ENCODE measurements at places on chromosomes 11 and 22.
A peak's percentile ranks its signal among the peaks of the same experiment; 100 is the strongest.

- DNase-seq, result no peak
Observed at GRCh38 chr11:1128311-1129142, 29.2 kb upstream of the MUC5AC start.

- DNase-seq, result no peak
Observed at GRCh38 chr11:18697576-18697975, 1.0 kb upstream of the TMEM86A start.

GRCh38 chr11:9120664-9121468, 29.5 kb upstream of the SCUBE2 start:
- DNase-seq, result no peak

- no peak for DNase-seq
Observed at GRCh38 chr11:64674774-64675173, 48.2 kb downstream of the NRXN2 start.

GRCh38 chr11:123838659-123839058, 32.5 kb upstream of the OR6M1 start:
- DNase-seq, result no peak

DNA sequence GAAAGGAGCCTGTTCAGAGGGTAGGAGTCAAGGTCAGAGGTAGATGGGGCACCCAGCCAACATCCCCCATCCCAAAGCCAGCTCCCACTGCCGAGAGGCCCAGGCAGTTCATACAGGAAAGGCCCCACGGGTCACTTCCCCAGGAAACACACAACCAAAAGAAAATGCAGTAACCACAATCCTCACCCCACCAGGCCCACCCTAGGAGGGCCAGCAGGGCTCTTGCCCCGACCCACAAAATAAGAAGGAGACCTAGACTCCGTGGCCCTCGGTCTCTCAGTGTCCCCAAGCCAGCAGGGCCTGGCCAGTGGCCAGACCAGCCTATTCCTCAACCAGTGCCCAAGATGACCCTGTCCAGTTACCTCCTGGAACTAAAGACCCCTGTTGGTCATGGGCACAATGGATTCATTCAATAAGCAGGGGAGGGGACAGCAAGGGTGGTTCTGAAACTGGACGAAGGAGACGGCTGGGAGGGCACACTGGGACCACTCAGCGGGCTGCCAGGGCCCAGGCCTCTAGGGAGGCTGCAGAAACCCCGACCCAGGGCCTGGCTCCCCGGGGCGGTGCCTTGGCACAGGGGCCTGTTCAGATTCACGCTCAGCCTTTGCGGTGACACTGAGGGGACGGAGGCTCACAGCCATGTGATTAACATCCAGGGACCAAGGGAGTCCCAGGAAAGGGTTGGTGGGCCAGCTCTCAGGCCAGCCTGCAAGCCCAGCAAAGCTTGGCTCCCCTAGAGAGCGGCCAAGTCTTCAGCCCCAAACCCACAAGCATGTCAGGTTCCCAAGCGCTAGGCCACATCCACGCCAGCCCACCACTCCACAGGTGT, 5.5 kb downstream of the RAB3IL1 start:
- DNase-seq, result no peak

- no peak for DNase-seq
Observed at GRCh38 chr11:110410651-110411050, 19.1 kb upstream of the FDX1 start.

- DNase-seq, result no peak
Observed at GRCh38 chr11:79578116-79578515, 137.3 kb upstream of the TENM4 start.

DNA sequence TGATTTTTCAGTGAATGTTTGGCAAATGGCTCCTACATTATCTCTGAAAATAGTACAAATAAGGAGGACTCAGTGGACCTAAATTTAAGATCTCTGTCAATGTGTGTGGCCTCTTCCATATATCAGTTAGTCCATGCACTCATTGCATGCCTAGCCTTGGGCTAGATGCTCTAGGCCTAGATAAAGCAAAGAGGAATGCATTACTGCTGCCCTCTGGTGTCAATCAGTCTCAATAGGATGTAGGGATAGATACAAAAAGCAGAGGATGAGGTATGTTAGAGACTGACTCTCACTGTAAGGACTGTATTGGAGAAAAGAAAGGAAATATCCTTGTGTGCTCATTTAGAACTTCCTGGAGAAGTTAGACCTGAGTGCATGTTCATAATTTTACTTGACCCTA, 42.0 kb downstream of the MS4A2 start:
- DNase-seq, result peak; percentile 35

DNA sequence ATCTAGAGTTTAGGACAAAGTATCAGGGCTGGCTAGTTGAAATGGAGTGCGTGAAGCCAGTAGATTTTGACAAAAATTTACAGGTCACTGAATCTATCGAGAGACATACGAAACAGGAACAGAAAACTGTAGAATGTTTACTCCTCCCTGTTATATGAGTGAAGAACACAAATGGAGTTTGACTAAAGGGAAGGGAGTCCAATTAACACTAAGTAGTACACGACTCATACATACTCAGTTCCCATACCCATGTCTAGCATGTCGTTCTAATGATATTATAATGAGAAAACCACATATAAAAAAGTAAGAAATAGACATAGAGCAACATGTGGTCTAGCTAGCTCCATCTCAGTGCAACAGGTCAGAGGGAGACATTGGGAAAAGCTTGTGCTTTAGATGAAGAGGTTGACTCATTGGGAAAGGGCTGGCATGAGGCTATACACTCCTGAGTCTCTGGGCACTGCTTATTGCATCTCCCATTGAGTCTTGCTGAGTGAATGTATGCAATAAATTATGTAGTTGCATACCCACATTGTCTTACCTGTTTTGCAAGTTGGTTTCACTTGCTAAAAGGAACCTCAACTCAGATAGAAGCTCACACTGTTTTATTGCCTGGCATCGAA, 43.5 kb downstream of the CD44 start:
- DNase-seq, result no peak

DNA sequence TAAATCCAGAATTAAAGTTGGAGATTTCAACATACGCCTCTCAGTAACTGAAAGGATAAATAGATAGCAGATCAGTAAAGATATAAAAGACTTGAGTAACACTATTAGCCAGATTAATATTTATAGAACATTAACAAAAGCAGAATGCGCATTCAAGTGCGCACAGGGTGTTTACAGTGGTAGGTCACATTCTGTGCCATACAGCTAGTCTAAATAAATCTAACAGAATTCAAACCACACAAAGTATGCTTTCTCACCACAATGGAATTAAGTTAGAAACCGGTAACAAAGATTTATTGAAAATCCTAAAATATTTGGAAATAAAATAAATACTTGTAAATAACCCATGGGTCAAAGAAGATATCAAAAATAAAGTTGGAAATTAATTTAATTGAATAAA, 341.0 kb downstream of the DYNC2H1 start:
- no peak for DNase-seq

DNA sequence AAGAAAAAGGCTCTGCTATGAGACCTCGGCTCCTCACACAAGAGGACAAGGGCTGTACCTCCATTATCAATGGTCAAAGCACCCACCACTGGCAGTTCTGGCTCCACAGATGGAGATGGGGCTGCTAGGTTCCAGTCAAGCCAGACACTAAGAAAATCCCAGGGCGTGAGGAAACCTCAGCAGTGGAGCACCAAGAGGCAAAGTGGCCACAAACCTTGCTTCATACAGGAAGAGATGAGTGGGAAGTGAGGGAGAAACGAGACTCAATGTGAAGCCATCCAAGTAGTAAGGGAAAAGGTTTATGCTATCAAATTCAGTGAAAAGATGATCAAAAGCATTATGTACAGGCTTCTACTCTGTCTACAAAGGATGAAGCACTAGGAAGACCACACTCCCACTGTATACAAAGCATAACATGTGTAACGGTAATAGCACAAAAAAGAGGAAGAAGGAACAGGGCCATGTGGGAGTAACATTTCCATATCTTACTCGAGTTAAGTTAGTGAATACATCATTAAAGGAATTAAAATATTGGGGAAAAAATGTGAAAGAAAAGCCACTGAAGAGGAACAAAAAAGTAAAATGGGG, 27.0 kb downstream of the POLDIP3 start:
- no peak for DNase-seq

DNA sequence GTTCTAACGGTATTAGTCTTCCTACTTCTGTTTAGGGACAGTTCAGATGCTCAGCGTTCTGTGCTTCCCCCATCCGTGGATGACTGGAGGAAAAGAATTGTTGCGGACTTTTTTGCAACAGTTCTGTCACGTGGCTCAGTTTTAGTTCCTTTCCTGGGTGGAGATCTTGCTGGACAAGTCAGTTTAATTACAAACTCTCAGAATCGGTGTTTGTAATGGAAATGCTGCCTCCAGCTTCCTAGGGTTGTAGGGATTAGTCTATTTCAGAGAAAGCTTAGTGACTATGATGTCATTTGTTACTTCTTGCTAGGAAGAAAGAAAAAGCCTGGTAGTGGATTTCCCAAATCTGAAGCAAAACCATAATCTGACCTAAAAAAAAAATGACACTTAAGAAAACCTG, 320.4 kb downstream of the CADM1 start:
- no peak for DNase-seq

DNA sequence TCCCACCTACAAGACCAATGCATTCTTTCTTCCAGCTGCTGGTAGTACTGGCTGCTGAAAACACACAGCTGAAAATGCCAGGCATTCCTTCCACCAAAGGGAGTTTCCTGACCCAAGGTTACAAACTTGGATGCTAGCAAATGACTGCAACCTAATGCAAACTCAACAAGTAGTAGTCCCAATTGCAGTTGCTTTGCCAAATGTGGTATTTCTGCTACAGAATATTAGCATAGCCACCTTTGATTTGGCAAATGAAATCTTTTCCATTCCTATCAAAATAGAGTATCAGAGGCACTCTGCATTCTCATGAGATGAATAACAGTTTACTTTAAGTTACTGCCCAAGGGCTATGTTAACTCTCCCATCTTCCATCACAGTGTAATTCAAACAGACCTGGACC, 172.0 kb upstream of the ARHGAP42 start:
- peak; percentile 74 for DNase-seq

DNA sequence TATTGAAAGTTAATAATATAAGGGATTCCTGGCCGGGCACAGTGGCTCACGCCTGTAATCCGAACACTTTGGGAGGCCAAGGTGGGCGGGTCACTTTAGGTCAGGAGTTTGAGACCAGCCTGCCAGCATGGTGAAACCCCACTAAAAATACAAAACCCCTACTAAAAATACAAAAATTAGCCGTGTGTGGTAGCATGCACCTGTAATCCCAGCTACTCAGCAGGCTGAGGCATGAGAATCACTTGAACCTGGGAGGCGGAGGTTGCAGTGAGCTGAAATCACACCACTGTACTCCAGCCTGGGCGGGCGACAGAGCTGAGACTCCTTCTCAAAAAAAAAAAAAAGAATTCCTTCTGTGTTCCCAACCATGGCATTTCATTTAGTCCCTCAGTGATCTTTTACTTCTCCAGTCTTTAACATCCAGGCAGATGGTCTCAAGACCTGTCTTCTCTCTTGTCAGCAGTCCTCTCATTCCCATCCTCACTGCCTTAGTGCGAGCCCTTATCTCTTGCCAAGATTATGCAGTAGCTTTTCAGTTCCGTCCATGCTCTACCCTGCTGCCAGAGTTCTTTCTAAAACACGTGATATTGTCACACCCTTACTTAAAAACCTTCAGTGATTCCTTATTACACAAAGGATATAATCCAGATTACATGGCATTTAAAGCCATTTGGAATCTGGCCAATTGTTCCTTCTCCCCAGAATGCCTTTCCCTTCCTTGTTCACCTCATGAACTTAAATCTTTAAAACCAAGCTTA, 17.9 kb downstream of the RTN3 start:
- DNase-seq, result peak; percentile 14

GRCh38 chr22:43433451-43434274, 21.8 kb downstream of the MPPED1 start:
- no peak for DNase-seq

DNA sequence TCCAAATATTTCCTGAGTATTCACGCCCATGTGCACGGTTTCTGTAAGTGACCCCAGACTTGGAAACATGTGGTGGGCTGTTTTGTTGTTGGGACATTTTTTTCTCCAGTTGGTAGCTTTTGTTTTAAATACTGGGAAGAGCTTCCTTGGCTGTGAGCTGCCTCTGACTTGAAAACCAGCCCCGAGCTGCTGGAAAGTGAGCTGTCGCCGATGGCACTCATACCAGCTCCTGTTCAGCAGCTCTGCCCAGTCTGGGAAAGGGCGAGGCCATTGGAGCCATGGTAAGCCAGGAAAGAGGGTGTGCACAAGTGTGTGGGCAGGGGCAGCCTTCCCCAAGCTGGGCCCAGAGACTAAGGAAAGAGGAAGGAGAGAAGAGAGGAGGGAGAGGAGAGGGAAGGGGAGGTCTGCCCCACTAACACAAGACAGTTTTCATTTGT, 3.2 kb upstream of the FLI1 start:
- DNase-seq, result no peak

- no peak for DNase-seq
Observed at GRCh38 chr22:17213976-17214375, 5.3 kb downstream of the ADA2 start.

DNA sequence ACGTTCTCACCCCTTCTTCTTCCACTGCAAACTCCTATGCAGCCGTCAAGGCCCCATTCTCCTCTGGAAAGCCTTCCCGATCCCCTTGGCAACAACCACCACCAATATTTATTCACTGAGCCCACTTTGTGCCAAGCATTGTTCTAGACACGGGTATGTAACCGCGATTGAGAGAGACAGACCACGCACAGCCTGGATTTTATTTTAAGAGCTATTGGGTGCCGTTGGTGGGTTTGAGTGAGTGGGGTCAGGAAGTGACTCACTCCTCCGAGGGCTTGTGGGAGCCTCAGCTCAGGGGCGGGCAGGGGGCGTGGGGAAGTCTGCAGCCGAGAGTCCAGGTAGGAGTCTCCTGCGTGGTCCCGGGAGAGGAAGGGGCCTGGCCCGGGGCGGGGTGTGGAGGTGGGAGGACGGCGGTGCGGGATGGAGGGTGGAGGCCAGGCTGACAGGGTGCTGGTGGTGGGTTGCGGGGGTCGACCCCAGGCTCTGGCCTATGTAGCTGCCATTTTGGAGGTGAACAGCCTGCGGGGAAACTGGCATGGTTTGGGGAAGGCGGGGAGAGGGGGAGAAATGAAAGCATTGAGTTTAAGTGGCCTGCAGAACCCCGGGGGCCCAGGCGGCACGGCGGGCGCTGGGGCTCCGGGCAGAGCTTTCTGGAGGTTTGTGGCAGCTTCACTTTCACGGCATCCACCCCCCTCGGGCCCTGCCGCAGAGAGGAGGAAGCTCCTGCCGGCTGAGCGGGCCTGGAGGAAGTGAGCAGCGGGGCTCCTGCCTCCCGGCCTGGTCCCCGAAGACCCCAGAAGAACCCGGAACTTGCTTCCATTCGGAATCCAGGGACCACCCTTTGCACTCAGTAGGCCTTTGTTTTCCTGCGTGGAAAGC, 547 bp downstream of the PARVG start:
- no peak for DNase-seq

GRCh38 chr11:11163669-11164333, 189.2 kb downstream of the CSNK2A3 start:
- no peak for DNase-seq

- no peak for DNase-seq
Observed at GRCh38 chr11:72869831-72870230, 55.6 kb downstream of the ATG16L2 start.

GRCh38 chr11:1479006-1479677, 7.4 kb downstream of the MOB2 start:
- no peak for DNase-seq

- DNase-seq, result no peak
Observed at GRCh38 chr11:79931692-79932091, 490.9 kb upstream of the TENM4 start.

Data from Caki2 (cell line).